ENCODE measurements at places on chromosomes 11 and 22.

DNA sequence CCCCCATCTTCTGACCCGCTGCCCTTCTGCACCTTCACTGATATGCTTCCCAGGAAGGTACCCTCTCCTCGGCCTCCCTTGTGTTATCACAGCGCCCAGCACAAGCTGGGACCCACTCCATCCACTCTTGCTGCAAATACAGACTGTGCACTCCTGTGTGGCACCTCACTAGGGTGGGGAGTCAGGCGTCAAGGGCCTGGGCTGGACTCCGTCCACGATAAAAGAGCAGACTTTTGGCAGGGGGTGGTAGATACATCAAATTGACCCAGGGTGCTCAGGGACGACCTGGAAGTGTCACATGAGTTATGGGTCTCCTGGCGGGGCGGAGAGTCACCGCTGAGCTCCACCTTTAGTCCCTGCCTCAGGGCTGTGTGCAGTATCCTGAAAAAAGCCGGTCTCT lies 908 bp downstream of the TRPM5 start:
- DNase-seq = no peak

GRCh38 chr11:64198511-64198910 lies 8.0 kb upstream of the FERMT3 start:
- no peak for DNase-seq

- no peak for DNase-seq
These were observed 34.2 kb upstream of the CACNG2 start for GRCh38 chr22:36737776-36738175.

GRCh38 chr11:95154514-95154913 lies 64.9 kb downstream of the ENDOD1 start:
- DNase-seq = peak; percentile 74

DNA sequence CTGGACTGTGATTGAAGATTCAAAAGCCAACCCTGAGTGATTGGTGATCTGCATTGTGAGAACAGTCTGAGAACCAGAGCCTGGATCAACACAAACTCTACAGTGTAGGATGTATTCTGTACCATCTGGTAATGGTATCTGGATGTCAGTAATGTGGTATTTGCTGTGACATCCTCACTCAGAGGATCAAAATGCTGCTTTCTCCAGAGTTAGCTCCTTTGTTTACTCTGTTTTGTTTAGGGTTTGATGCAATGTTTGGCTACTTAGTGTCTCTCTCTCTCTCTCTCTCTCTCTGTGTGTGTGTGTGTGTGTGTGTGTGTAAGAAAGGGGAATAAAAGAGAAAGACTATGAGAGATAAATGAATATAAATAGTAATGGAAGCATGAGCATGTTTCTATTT lies 24.3 kb downstream of the CASP4 start:
- no peak for DNase-seq

- DNase-seq = no peak
These were observed 22.2 kb downstream of the ZNF280B start for GRCh38 chr22:22486132-22486899.
